ENCODE measurements at places on chromosomes 13 and 19. TPM values are rescaled to one million over a fixed set of nuclear protein-coding genes. Genes with fewer than 3 reads are reported as not detected.

Gene N4BP2L2
- total RNA-seq: 332 TPM

Gene TSSK6
- 9.3 TPM for total RNA-seq

Gene ARHGEF18
- total RNA-seq: 140 TPM

Gene CBY2
- not detected for total RNA-seq

Gene UNC13A
- total RNA-seq: 0.10 TPM

Gene IZUMO2
- not detected for total RNA-seq

Gene ZNF575
- total RNA-seq: 5.3 TPM

Gene TPGS1
- 31.5 TPM for total RNA-seq

Gene RFPL4A
- not detected for total RNA-seq

Gene TMEM59L
- not detected for total RNA-seq

Gene LENG9
- total RNA-seq: 5.8 TPM

Gene THSD1
- 0.60 TPM for total RNA-seq

Gene SERP2
- not detected for total RNA-seq

Gene ZNF433
- total RNA-seq: 4.4 TPM

- no peak for DNase-seq
Measured at GRCh38 chr19:18941628-18942354, 774 bp upstream of the HOMER3 start.

- no peak for DNase-seq
Measured at GRCh38 chr19:32238076-32238475, 107.3 kb upstream of the ZNF507 start.

- DNase-seq: no peak
Measured at GRCh38 chr19:46546194-46546896, 50.7 kb upstream of the PNMA8B start.

DNA sequence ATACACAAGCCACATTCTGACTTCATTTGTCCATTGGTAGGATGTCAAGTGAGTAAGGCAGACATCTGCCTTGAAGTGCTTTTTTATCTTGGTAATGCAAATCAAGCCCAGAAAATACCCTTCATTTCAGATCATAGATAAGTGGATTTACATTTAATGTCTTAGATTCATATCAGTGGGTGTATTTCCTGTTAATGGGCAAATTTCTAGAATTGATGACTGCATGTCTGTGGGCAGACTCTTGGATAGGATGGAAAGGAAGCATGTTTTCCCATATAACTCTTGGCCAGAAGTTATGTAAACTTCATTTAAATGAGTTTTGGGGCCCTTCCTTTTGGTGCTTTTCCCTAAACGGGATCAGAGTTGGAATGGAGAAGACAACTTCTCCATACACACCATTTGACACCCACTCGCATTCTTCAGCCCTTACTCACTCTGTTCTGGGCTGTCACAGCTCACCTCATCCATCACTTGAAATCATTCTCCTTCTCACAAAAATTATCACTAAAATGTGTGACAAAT, 154.6 kb downstream of the FLT1 start:
- no peak for DNase-seq

- DNase-seq: no peak
Measured at GRCh38 chr13:61648547-61648946, 232.9 kb upstream of the PCDH20 start.

GRCh38 chr13:98032168-98032567, 78.7 kb downstream of the IPO5 start:
- DNase-seq: no peak

- no peak for DNase-seq
Measured at GRCh38 chr13:34467450-34468083, 474.5 kb upstream of the NBEA start.

GRCh38 chr13:27024776-27025492, 146.7 kb downstream of the USP12 start:
- no peak for DNase-seq

DNA sequence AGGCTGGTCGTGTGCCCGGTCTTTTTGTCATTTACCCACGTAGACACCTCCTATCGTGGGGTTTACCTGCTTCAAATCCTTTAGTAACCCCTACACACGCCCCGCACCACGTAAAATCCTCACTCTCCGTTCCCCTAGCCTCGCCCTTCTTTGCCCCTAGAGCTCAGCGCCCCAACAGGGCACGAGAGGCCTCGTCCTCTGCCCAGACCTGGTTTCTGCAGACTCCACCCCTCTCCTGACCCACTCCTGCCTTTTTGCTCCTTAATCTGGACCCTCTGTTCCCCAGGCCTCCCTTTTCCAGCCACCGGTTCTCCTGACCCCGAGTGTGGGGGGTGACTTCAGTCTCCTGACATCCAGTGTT, 412 bp downstream of the ZNF528 start:
- no peak for DNase-seq

- no peak for DNase-seq
Measured at GRCh38 chr13:41562083-41562482, 104.7 kb downstream of the RGCC start.

GRCh38 chr13:60679131-60679530, 282.1 kb downstream of the TDRD3 start:
- no peak for DNase-seq

DNA sequence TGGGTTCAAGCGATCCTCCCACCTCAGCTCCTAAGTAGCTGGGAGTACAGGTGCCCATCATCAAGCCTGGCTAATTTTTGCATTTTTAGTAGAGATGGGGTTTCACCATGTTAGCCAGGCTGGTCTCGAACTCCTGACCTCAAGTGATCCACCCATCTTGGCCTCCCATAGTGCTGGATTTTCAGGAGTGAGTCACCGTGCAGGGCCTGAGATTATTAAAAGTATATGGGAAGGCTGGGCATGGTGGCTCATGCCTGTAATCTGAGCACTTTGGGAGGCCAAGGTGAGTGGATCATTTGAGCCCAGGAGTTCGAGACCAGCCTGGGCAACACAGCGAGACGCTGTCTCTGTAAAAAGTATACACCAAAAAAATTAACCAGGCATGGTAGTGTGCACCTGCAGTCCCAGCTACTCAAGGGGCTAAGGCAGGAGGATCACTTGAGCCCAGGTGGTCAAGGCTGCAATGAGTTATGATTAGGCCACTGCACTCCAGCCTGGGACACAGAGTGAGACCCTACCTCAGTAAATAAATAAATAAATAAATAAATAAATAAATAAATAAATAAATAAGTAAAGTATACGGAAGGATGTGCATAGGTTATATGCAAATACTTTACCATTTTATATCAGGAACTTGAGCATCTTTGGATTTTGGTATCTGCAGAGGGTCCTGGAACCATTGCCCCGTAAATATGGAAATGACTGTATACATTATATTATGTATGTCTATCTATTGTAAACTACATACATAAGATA, 854 bp downstream of the IL12RB1 start:
- no peak for DNase-seq

- DNase-seq: no peak
Measured at GRCh38 chr13:79626924-79627323, 146.0 kb downstream of the NDFIP2 start.

GRCh38 chr13:40151673-40152072, 496.2 kb downstream of the COG6 start:
- DNase-seq: no peak

DNA sequence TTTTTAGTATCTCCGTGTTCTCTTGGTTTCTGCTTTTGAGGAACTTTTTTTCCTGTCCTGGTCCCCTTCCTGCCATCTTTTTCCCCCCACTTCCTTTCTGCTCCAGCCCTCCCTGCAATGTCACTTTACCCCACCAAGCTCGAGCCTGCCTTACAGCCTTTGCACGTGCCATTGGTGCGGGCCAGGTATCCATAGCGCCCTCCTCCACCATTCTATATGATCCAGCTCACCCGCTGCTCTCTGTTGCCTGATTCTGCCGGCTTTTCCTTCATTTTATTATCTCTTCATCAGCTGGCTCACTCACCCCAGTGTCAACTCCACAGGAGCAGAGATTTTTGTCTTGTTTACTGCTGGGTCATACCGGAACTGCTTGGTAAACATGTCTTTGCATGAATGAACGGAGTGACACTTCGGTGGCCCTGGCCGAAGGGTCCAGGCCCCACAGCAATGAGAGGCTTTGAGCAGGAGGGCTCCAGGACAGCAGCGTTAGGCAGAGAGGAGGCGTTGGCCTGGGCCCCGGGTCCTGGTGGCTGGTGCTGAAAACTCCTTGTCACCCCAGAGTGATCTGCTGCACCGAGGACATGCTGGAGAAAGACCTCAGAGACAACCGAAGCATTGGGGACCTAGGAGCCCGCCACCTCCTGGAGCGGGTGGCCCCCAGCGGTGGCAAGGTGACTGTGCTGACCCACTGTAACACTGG, 1.2 kb downstream of the MRI1 start:
- no peak for DNase-seq

GRCh38 chr13:111511805-111512504, 191.5 kb downstream of the TEX29 start:
- no peak for DNase-seq

GRCh38 chr19:10723591-10723990, 5.7 kb downstream of the DNM2 start:
- no peak for DNase-seq

- DNase-seq: no peak
Measured at GRCh38 chr19:389255-389934, 19.6 kb downstream of the C2CD4C start.

- DNase-seq: no peak
Measured at GRCh38 chr13:50340146-50340545, 324.9 kb downstream of the KCNRG start.

GRCh38 chr13:101739382-101740178, 287.1 kb downstream of the ITGBL1 start:
- DNase-seq: no peak

DNA sequence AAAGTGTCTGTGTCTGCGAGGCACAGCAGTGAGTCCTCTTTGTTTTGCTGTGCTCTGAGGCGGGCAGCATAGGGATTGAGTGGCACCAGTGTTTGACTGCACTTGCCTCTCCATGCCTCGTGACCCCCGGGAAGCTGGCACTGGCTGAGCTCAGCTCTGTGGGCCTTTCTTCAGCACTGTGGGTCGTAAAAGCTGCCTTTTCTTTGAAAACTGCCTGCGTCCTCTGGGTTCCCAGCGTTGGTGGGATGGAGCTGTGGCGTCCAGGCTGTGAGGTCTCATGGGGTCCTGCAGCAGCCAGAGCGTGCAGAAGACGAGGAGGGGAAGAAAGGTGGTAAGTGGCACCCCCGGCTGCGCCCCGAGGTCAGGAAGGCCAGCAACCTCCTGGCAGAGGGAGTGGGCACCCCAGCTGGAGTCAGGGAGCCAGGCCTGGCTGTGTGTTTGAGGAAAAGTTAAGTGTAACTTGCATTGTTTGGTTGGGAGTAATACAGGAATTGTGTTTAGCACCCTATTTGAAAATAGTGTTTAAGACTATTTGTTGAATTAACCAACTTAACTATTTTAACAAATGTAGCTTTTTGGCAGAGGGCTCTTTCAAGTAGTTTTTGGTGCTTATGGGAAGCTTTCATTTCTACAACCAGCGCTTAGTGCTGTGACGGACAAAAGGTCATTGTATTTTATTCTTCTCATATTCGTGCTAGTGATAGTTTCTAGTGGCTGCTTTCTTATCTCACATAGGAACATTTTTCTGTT, 79.3 kb upstream of the TEX29 start:
- no peak for DNase-seq

DNA sequence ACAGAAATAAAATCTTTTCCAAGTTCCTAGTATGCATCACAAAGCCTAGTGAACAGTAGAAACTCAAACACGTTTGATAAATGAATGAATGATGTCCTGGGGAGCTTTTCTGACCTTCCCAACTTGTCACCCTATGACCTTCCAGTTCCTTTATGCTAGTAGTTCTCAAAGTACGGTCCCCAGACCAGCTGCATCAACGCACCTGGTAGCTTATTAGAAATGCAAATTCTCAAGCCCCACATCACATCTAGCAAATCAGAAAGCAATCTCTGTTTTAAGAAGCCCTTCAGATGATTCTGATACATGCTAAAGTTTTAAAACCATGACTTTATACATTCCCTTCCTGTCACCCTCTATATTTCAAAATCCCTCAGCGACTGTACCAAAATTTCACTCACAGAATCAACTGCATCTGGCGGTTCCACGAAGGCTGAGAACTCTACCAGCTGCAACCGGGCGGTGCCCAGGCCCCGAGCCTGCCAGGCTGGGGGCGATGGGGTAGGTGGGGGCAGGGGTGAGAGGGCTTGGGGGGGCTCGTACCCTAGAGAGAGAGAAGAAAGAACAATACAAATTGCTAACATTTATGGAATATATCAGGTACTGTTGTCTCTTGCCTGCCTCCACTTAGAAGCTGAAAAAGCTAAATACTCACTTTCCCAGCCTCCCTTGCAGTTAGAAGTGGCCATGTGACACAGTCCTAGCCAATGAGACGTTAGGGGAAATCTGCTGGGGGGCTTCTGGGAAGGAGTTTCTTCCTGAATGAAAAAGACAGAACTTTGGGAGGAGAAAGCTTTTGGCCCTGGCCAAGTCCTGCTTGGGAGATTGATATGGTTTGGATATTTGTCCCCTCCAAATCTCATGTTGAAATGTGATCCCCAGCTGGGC, 13.3 kb downstream of the CD37 start:
- DNase-seq: no peak

DNA sequence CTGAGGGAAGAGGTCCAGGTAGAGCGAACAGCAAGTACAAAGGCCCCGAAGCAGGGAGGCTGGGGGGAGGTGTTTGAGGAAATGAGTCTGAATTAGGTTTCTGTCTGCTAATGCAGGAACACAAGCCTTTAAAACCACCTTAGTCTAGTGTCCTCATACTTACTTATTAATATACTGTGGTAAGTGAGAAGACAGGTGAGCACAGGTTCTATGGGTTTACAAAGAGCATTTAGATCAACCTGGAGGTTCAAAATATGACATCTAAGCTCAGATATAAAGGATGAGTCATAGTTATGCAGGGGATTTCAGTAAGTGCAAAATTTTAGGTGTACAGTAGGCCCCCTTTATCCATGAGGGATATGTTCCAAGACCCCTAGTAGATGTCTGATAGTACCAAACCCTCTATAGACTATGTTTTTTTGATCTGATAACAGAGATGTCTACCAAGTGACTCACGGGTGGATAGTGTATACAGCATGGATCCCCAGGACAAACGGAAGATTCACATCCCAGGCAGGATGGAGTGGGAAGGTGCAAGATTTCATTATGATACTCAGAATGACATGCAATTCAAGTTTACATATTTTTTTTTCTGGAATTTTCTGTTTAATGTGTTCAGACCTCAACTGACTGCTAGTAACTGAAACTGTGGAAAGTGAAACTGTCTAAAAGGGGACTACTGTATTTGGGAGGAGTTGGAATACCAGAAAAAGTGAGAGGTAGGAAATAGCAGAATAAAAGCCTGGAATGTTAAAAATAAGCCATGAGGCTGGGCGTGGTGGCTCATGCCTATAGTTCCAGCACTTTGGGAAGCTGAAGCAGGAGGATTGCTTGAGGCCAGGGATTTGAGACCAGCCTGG, 18.2 kb upstream of the MED4 start:
- DNase-seq: no peak

DNA sequence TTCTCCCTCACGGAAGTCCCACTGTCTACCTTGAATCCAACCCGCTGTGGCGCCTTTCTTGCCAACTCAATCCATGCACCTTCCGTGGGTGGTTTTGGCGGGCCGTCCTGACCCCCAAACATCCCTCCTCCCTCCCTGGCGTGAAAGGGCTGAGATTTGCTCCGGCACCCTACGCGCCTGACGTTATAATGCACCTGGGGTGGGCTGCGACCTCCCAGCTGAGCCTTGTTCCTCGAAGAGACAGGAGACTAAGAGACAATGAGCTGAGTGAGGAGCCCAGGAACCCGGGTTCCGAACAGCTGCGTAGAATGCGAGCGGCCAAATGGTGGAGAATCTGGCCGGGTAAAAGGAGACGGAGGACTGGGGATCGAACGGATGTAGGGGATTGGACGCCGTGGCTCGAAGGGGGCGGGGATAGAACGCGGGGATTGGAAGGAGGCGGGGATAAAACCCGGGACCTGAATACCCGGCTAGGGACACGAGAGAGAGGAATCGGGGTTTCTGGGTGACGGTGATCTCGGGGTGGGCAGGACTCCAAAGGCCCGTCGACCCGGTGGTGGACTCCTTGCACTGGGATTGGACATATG, at the start of gene CPT1C:
Gene CPT1C, plus strand, starts transcription at position 461 of the 587 bp plus-strand sequence. CDS start 1,137 bp downstream, outside the sequence.
- DNase-seq: no peak

- DNase-seq: no peak
Measured at GRCh38 chr13:107360010-107360409, 792.1 kb upstream of the ARGLU1 start.
